ENCODE measurements at places on chromosomes 7 and 10.

- no peak for DNase-seq
Measured at GRCh38 chr7:77831953-77832352, 33.4 kb downstream of the PHTF2 start.

DNA sequence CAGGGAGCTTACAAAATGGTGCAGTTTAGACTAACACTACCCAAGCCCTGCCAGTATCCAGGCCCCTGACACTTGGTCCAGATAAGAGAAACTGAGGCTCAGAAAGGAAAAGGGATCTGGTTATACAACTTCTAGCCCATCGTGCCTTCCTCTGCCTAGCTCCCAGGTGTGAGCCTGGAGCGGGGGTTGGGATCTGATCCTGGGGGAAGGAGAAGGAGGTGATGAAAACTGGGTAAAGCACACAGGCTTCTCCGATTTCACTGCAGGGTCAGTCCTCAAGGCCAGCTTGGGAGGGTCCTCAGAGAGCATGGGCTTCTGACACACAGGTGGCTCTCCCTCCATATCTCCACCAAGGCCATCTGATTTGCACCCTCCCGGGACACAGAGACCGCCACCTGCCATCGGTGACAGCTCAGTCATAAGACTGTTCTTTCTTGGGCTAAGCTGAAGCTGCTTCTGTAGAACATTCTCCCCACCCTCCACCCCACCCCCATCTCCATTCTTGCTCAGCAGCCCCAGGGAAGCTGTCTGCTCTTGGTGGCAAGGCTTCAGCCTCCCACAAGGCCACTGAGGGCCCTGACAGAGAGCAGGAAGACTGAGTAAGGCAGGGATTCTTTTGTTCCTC is 16.4 kb downstream of the SRRM3 start:
- no peak for DNase-seq

GRCh38 chr10:21330628-21331020 is 194.9 kb downstream of the SKIDA1 start:
- DNase-seq: no peak

- no peak for DNase-seq
Measured at GRCh38 chr10:48623009-48623408, 18.1 kb upstream of the ARHGAP22 start.

DNA sequence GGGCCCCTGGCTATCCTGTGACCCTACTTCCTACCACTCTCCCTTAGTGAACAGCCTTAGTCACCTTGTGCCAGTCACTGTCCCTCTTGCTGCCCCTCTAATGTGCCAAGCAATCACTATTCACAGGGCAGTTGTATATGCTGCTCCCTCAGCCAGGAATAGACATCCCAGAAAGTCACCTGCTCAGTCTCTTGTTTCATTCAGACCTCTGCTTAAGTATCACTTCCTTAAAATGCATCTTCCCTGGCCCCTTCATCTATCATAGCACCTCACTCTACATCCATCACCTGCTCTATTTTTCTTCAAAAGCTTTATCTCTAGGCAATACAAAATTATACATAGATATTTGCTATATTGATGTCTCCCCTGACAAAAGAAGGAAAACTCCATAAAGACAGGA is 328.4 kb upstream of the NFE2L3 start:
- no peak for DNase-seq

GRCh38 chr10:74854610-74855009 is 28.2 kb downstream of the KAT6B start:
- no peak for DNase-seq

GRCh38 chr7:35430547-35431153 is 176.8 kb upstream of the TBX20 start:
- no peak for DNase-seq
